ENCODE measurements at places on chromosomes 2 and 18. TPM values are rescaled to one million over a fixed set of nuclear protein-coding genes. Genes with fewer than 3 reads are reported as not detected.

- H3K36me3 ChIP-seq: no peaks in the 10 kb centered on the region
- H3K27me3 ChIP-seq: no peaks in the 10 kb centered on the region
- no peaks in the 10 kb centered on the region for H3K4me1 ChIP-seq
- H3K27ac ChIP-seq: no peak overlapping the region
- no peak overlapping the region for H3K4me3 ChIP-seq
Observed at GRCh38 chr2:152450176-152450575, 115.2 kb downstream of the FMNL2 start.

GRCh38 chr18:28766027-28766426 is 589.1 kb upstream of the CDH2 start:
- no peak overlapping the region for H3K27ac ChIP-seq
- H3K4me1 ChIP-seq: no peaks in the 10 kb centered on the region
- no peaks in the 10 kb centered on the region for H3K36me3 ChIP-seq
- DNase-seq: no peak
- H3K27me3 ChIP-seq: no peaks in the 10 kb centered on the region

TMEM169 gene
- total RNA-seq: 0.29 TPM

FSHR gene
- not detected for total RNA-seq

DNA sequence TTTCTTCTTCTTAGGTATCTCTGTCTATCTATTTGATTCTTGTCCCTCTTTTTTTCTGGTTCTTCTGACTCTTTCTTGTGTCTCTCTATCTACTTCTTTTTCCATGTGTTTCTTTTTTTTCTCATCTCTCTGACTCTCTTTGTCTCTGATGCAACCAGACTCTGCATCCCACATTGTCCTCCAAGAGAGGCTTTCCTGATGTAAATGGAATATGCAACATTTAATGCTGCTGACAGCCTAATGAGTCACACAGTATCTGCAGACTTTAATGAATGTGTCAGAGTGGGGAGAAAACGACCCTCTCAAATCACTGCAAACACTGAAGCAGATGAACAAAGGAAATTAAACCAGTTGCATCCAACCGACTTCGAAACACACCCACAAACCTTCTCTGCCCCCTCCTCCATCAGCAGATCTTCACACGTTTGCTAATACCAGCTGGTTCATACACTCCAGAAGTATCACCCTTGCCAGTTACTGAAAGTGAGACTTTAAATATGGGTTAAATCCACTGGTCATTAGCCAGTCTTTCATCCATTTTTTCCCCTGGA is 351.5 kb downstream of the TXNL1 start:
- no peaks in the 10 kb centered on the region for H3K4me1 ChIP-seq
- no peak for DNase-seq

DNA sequence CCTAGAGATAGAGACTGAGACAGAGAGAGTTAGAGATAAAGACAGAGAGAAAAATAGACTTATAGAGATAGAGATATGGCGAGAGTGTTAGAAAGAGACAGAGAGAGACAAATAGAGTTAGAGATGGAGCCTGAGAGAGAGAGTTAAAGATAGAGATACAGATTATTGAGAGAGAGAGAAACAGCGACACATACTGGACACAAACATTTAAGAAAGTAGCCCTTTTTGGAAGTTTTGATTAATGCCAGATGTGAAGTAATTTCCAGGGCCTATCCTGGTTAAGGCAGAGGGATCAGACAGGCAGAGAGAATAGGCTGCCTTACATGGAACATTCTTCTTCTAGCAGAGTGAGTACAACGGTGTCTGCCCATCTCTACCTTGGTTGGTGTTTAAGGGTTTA is 311.6 kb upstream of the CDH7 start:
- no peak overlapping the region for H3K4me3 ChIP-seq
- no peaks in the 10 kb centered on the region for H3K4me1 ChIP-seq
- H3K27me3 ChIP-seq: no peaks in the 10 kb centered on the region
- DNase-seq: no peak

- peaks cover 6% of the 10 kb centered on the region for H3K4me1 ChIP-seq
- H3K27me3 ChIP-seq: no peaks in the 10 kb centered on the region
- no peak for DNase-seq
- no peaks in the 10 kb centered on the region for H3K36me3 ChIP-seq
- peak overlapping the region; percentile 93 for H3K27ac ChIP-seq
- peak overlapping the region; percentile 88 for H3K4me3 ChIP-seq
Observed at GRCh38 chr18:35289293-35289692, 736 bp downstream of the ZSCAN30 start.

DNA sequence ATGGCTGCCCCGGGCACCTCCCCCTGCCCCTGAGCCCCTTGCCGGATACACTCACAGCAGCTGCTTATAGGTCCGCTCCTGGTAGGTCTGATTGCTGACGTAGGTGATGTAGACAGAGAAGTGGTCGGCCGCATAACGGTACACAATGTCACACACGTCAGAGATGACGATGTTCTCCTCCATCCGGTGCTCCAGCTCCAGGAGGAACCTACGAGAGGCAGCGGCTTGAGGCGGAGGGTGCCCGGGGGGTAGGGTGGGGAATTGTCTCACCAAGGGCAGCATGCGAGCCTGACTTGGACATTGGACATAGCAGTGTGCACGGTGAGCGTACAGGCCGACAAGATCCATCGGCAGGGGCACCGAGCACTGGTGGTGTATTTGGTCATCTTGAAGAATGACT is 22.8 kb downstream of the SNORC start:
- no peaks in the 10 kb centered on the region for H3K36me3 ChIP-seq
- H3K27me3 ChIP-seq: no peaks in the 10 kb centered on the region
- no peak overlapping the region for H3K27ac ChIP-seq
- H3K4me1 ChIP-seq: no peaks in the 10 kb centered on the region
- no peak for DNase-seq
- H3K4me3 ChIP-seq: no peak overlapping the region

KRTCAP3 gene
- total RNA-seq: 29.3 TPM

ABHD1 gene
- total RNA-seq: not detected

DNA sequence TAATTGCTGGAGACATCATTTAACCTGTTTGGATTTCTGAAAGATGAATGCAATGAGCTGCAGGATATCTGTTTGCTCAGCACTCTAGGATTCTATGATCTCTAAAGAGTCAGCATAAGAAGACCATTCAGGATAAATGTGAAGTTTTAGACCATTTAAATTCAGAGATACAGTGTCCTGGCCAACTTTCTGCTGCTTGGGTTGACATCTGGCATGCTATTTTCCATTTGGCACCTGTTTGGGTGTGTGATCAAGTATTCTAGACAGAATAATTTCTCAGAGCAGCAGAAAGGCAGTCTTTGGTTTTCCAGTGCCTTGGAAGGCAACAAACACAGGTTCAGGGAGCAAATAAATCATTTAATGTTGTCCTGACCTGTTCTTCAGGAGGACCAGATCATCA is 144.8 kb upstream of the NDUFV2 start:
- no peaks in the 10 kb centered on the region for H3K36me3 ChIP-seq
- no peaks in the 10 kb centered on the region for H3K27me3 ChIP-seq
- no peak overlapping the region for H3K4me3 ChIP-seq
- no peaks in the 10 kb centered on the region for H3K4me1 ChIP-seq
- no peak for DNase-seq

DNA sequence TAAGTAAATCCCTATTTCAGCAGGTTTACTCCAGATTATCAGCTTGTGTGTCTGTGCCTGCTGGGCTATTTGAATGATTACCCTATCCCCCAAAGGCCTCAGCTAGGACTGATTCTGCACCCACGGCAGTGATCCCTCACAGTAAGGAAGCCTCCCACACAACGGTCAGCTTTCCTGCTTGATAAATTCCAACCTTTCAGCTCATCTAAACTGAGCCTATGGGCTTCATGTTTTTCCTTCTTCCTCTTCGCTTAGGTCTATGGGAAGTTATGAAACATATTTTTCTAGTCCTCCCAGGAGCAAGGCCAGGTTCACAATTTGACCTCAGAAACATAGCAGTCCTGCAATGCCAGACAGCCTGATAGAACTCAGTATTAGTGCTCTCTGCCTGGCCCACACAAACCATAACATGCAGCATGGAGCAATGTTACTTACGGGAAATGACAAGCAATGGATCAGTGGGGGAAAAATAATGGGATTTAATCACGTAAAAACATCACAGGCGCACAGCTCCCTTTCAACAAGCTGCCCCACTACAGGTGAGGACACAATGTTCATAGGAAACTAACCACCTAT is 170.9 kb downstream of the ZNF521 start:
- no peak overlapping the region for H3K27ac ChIP-seq
- no peaks in the 10 kb centered on the region for H3K36me3 ChIP-seq
- H3K4me3 ChIP-seq: no peak overlapping the region

DNA sequence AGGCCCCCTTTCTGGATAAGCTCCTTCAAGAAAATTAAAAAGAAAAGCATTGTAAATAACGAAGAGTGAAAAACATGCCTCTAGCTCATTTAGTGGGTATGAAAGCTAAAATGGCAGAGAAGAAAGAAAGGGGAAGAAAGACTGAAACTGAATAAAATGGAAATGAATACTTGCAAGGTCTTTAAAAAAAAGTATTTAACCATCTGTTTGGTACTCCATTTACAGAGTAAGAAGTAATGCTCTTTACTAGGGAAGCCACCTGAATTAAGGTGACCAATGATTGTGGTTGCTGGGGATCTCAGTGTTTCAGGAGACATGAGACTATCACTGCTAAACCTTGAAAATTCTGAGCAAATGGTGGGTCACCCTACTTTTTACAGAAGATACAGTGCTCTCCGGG is 17.7 kb upstream of the ARL5A start:
- no peaks in the 10 kb centered on the region for H3K27me3 ChIP-seq
- no peak overlapping the region for H3K27ac ChIP-seq
- no peak overlapping the region for H3K4me3 ChIP-seq
- DNase-seq: no peak
- H3K4me1 ChIP-seq: no peaks in the 10 kb centered on the region
- H3K36me3 ChIP-seq: no peaks in the 10 kb centered on the region

GRCh38 chr2:38214209-38214717 is 138.3 kb upstream of the CYP1B1 start:
- peaks cover 20% of the 10 kb centered on the region for H3K4me1 ChIP-seq
- H3K4me3 ChIP-seq: no peak overlapping the region
- no peak for DNase-seq
- no peaks in the 10 kb centered on the region for H3K36me3 ChIP-seq
- H3K27me3 ChIP-seq: no peaks in the 10 kb centered on the region

TFCP2L1 gene
- total RNA-seq: 29.9 TPM

DNA sequence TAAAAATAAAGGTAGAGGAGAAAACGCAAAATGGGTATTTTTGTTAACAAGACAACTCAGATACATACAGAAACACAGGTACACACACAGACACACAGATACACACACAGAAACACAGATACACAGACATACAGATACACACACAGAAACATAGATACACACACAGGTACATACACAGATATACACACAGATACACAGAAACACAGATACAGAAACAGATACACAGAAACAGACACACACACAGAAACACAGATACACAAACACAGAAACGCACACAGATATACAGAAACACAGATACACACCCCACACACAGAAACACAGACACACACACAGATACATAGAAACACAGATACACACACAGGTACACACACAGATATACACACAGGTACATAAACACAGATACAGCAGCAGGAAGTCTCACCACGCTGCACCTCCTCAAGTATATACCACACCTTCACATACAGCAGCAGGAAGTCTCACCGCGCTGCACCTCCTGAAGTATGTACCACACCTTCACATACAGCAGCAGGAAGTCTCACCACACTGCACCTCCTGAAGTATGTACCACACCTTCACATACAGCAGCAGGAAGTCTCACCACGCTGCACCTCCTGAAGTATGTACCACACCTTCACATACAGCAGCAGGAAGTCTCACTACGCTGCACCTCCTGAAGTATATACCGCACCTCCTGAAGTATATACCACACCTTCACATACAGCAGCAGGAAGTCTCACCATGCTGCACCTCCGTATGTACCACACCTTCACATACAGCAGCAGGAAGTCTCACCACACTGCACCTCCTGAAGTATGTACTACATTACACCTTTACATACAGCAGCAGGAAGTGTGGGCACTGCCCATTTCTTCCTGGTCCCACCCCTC is 250.5 kb downstream of the HDAC4 start:
- peaks cover 13% of the 10 kb centered on the region for H3K36me3 ChIP-seq
- no peaks in the 10 kb centered on the region for H3K27me3 ChIP-seq
- no peak for DNase-seq
- H3K4me3 ChIP-seq: no peak overlapping the region

GRCh38 chr2:3654011-3654410 is 4.0 kb upstream of the ALLC start:
- peaks cover 21% of the 10 kb centered on the region for H3K4me1 ChIP-seq
- peaks cover 42% of the 10 kb centered on the region for H3K27me3 ChIP-seq
- H3K36me3 ChIP-seq: no peaks in the 10 kb centered on the region
- H3K27ac ChIP-seq: no peak overlapping the region
- DNase-seq: no peak
- no peak overlapping the region for H3K4me3 ChIP-seq

KYNU gene
- 35.5 TPM for total RNA-seq

IRS1 gene
- total RNA-seq: 12.1 TPM

GRCh38 chr2:225599856-225600255 is 200.3 kb downstream of the NYAP2 start:
- H3K27me3 ChIP-seq: no peaks in the 10 kb centered on the region
- H3K4me3 ChIP-seq: no peak overlapping the region
- H3K4me1 ChIP-seq: no peaks in the 10 kb centered on the region

KLHL30 gene
- 0.18 TPM for total RNA-seq

DNA sequence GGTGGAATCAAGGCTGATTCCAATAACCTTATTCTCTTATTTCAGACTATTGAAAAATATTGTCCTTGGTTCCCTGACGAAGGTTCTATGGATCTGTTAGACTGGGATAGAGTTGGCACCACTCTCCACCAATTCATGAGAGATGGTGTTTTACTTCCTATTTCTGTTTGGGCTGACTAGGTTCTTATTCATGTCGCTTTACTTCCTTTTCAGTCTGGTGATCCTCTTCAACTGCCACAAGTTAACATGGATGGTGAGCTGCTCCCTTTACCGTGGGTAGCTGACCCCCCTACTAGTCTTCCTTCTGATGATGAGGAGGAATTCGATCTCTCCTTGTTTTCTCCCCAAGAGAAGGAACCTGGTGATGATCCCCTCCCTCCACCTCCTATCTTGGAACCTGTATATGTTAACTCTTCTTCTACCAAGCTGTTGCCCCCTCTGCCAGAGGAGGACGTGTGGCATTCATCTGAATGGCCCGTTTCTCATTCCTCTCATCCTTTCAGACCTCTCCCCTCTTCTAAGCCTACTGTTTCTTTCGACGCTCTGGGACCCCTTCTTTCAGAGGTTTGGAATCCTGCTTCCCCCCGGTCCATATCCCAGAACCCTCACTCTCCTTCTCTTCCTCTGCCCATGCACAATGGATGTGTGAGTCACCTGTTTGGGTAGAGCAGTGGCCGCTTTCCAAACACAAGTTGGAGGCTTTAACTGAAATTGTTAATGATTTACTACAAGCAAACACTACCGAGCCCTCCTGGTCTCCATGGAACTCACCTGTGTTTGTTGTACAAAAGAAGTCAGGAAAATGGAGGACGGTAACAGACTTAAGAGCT is 13.5 kb upstream of the CNOT11 start:
- peaks cover 71% of the 10 kb centered on the region for H3K4me1 ChIP-seq
- H3K36me3 ChIP-seq: no peaks in the 10 kb centered on the region
- DNase-seq: no peak

GRCh38 chr2:101972621-101973434 is 18.9 kb upstream of the IL1R2 start:
- no peak overlapping the region for H3K27ac ChIP-seq
- H3K27me3 ChIP-seq: no peaks in the 10 kb centered on the region
- H3K4me1 ChIP-seq: peaks cover 49% of the 10 kb centered on the region
- no peak for DNase-seq
- H3K4me3 ChIP-seq: no peak overlapping the region
- no peaks in the 10 kb centered on the region for H3K36me3 ChIP-seq
